ENCODE measurements at places on chromosomes 1 and 21.

GRCh38 chr1:47219001-47219400 lies 13.0 kb downstream of the TAL1 start:
- no peak for DNase-seq

GRCh38 chr21:38455403-38455802 lies 42.9 kb downstream of the ERG start:
- DNase-seq = no peak

GRCh38 chr1:20250340-20250989 lies 40.2 kb upstream of the VWA5B1 start:
- DNase-seq = no peak

GRCh38 chr1:12208764-12209494 lies 20.9 kb upstream of the VPS13D start:
- peak; percentile 89 for DNase-seq

GRCh38 chr1:172916116-172916515 lies 134.6 kb downstream of the TNFSF18 start:
- no peak for DNase-seq

GRCh38 chr1:230031131-230031530 lies 35.9 kb upstream of the GALNT2 start:
- DNase-seq = no peak

DNA sequence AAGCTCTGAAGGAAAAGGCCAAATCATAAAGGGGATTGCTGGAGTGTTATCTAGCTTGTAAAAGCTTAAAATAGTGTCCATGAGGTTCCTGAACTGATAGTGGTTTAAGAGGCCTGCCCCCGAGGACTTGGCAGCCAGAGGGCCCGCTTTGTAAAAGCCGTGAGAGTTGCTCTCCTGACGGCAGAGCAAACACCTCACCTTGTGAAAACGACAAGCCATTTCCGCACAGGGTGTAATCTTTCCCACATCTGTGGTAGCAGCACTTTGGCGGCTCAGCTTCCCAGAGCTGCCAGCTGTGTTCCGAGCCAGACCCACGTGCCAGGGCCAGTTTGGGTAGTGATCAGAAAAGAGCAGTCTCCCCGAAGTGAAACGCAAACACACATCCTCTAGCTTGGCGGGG lies 37.0 kb downstream of the SERBP1 start:
- DNase-seq = peak; percentile 40

DNA sequence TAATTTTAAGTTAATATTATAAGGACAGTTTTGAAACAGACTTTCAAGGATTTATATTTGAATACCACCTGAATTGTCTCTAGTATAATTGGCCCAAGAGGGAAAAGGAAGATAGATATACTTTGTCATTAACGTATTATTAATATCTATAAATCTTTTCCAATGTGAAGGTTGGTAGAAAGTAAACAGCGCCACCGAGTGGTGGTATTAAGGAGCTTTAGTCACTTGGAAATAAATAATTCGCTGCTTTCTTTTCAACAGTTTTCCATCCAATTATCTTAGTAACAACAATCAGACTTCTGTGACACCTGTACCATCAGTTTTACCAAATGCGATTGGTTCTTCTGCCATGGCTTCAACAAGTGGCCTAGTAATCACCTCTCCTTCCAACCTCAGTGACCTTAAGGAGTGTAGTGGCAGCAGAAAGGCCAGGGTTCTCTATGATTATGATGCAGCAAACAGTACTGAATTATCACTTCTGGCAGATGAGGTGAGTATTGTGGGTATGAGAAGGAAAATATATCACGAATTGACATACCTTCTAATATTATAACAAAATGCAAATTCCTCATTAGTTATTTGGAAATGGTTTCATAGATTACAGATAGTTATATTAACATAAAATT lies 37.7 kb downstream of the SH3GLB1 start:
- no peak for DNase-seq

- no peak for DNase-seq
These were observed 132.3 kb downstream of the URB2 start for GRCh38 chr1:229758101-229759036.

DNA sequence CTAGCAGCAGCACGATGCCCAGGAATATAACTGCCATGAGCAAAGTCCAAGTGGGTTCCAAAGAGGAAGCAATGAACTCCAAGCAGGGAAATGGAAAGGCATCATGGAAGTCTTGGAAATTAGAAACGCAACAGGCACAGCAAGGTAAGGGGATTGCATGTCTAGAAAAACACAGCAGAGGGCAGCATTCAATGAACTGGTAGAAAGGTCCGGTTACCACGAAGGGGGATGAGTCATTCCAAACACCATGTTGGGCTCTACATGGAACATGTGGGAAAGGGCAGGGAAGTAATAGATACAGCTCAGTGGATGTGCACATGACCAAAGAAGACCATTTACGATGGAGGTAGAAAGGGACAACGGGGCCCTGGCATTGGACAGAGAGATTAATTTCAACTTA lies 36.4 kb downstream of the RXRG start:
- DNase-seq = no peak
